ENCODE measurements at places on chromosomes 6 and 20.

DNA sequence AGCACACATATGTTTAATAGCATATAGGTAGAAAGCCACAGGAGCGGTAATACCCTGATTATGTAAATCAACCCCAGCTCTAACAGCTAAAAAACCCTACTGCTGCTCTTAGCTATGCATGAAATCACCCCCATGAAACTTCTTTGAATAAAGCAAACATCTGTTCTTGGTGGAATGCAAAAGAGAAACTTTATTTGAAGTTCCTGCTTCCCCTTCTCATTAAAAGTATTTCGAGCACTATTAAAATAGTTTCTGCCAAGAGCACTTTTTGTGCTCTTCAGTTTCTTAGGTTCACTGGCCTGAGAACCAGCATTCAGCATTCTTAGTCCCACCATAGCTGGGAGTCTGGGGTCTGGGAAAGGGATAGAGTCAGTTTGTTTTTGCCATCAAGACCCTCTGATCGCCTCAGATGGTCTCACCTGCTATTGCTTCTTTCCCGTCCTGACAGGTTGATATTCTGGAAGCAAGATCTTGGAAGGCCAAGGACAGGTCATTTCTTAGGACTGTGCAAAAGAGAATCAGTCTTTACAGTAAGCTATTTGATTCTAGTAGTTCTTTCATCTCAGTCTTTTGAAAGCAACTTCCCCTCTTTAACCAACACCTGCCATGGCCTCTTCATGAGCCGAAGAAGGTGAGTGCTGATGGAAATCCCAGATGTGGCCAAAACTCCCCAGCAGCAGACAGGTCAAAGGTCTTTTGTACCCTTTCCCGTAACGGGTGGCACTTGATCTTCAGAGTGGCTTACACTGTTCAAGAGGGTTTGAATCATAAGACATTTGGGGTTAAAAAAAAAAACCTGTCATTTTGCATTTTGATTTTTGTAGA lies 76.5 kb upstream of the TMEM170B start:
- DNase-seq: no peak

GRCh38 chr20:1324598-1325172 lies 4.3 kb downstream of the SDCBP2 start:
- DNase-seq: no peak

DNA sequence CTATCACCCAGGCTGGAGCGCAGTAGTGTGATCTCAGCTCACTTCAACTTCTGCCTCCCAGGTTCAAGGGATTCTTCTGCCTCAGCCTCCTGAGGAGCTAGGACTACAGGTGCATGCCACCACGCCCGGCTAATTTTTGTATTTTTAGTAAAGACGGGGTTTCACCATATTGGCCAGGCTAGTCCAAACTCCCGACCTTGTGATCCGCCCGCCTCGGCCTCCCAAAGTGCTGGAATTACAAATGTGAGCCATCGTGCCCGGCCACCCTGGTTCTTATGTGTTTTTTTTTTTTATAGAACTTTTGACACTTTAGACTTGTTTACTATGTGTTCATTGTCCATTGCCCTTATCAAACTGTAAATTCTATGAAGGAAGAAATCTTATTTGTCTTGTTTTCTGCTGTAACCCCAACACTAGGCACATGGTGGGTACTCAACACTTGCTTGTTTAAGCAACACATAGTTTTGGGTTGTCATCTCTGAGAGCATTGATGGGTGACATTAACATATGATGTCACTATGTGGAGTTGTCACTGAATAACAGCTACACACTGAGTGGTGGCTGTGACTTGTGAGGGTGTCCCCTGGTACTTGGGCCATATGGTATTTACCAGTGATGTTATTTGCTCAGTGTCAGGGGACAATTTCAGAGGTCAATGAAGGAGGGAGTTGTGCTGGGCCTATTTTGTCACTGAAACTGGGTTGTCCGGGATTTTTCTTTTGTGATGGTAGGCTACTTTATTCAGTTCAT lies 1.5 kb upstream of the PXMP4 start:
- no peak for DNase-seq

- peak; percentile 55 for DNase-seq
Measured at GRCh38 chr20:39112178-39112743, 150.1 kb downstream of the DHX35 start.

GRCh38 chr20:47455133-47456040 lies 46.3 kb upstream of the NCOA3 start:
- DNase-seq: no peak

DNA sequence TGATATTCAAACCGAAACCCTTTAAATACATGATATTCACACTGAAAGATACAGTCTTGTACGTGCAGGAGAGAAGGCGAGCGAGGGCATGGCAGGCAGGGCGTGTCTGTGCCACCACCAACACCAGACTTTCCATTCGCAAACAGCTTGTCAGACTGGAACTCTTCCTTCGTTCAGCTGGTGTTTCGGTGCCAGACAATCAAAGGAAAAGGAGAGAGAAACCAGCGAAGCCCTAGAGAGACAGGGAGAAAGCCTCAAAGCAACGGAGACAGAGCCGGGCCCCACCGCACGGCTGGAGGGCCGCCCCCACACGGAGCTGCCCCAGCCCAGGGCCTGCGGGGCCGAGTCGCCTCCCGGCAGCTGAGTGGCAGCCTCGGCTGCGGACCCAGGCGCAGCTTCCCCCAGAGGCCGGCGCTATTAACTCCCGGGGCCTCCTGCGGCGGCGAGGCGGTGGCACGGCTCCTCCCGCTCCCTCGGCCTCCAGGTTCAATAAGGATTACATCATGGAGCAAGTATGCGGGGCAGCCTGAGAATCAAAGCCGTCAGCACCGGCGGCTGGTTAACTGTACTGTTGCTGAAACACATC lies 32.1 kb upstream of the NR2E1 start:
- peak; percentile 80 for DNase-seq
